ENCODE measurements at places on chromosomes 6 and 20. TPM values are rescaled to one million over a fixed set of nuclear protein-coding genes. Genes with fewer than 3 reads are reported as not detected.

DNA sequence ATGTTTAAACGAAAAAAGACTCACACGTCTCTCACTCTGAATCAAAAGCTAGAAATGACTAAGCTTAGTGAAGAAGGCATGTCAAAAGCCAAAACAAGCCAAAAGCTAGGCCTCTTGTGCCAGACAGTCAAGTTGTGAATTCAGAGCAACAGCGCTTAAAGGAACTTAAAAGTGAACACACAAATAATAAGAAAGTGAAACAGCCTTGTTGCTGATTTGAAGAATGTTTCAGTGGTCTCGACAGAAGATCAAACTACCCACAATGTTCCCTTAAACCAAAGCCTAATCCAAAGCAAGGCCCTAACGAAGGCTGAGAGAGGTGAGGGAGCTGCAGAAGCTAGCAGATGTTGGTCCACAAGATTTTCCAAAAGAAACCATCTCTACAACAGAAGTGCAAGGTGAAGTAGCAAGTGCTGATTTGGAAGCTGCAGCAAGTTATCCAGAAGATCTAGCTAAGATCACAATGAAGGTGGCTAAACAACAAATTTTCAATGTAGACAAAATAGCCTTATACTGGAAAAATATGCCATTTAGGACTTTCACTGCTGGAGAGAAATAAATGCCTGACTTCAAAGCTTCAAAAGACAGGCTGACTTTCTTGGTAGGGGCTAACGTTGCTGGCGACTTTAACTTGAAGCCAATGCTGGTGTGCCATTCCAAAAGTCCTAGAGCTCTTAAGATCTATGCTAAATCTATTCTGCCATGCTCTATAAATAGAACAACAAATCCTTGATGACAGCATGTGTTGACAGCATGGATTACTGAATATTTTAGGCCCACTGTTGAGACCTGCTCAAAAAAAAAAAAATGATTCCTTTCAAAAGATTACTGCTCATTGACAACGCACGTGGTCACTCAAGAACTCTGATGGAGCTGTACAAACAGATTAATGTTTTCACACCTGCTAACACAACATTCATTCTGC is 40.3 kb downstream of the SEC63 start:
- no peak for DNase-seq

DNA sequence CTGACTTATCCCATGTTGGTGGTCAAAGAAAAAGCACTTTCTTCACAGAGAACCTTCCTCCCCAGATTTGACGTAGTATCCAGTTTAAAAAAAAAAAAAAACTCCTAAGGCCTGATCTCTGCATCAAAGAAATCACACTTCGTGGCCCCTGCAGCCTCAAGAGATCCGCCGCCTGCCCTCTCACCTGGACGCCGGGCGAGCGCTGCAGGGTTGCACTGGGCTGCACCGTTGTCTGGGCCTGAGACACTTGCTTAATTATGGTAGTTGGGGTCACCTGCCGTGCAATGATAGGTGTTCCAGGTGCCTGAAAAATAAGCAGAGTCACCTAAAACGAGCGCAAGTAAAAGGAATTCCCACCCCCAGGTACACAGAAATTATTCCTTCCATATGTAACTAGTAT is 53.0 kb downstream of the TAF4 start:
- DNase-seq, result no peak

- DNase-seq, result no peak
Observed at GRCh38 chr6:21836772-21837425, 243.3 kb downstream of the SOX4 start.

DNA sequence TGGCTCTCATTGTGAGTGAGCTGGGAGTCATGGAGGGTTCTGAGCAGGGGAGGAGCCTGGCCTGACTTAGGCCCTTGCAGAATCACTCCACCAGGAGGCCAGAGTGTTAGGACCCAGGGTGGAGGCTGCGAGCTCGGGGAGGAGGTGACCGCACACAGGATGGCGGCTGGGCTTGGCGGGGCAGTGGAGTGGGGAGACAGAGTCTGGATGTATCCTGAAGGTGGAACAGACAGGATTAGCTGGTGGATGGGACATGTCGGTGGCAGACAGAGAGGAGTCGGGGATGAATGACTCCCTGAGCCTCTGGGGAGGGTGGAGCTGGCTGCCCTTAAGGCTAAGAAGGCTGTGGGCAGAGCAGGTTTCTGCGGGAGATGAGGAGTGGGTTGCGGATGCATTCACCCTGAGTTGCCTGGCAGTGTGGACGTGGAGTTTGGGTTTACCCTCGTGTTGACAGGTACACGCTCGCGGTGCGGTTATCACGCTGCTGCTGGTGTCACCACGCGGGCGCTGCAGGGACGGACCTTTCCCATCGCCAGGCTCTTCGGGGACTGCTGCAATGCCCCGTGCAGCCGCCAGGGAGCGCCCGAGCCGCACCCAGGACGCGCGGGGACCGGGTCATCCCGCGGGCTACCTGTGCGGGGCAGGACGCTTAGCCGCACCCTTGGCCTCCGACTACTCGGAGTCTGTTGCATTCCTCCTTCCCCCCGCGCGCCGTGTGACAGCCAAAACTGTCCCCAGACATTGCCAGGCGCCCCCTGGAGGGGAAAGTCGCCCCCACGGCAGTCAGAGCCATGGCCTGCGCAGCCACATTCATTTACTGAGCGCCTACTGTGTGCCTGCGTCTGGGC is 43.0 kb upstream of the PTGIS start:
- DNase-seq, result no peak

- no peak for DNase-seq
Observed at GRCh38 chr20:38863024-38863851, 57.7 kb downstream of the PPP1R16B start.

DNA sequence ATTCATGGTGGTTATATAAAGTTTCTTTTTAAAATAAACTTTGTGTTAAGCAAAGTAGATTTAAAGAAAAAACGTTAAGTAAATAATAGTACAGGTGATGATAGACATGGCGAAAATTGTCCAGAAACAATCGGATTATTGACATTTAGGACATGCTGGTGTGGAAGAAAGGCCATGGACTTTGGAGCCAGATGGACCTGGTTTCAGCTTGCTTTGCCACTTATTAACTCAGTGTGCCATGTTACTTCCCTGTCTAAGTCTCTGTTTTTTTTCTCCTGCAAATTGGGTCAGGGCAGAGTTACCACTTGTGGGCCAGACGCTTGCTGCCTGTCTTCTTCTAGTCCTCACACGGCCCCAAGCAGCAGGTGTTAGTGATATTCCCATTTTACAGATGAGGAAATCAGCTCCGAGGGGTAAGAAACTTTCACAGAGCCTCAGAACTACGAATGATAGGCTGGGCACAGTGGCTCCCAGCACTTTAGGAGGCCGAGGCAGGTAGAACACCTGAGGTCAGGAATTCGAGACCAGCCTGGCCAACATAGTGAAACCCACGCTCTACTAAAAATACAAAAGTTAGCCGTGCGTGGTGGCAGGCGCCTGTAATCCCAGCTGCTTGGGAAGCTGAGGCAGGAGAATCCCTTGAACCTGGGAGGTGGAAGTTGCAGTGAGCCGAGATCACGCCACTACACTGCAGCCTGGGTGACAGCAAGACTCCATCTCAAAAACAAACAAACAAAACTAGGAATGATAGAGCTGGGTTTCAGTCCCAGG is 12.4 kb downstream of the KIF3B start:
- DNase-seq, result no peak

DNA sequence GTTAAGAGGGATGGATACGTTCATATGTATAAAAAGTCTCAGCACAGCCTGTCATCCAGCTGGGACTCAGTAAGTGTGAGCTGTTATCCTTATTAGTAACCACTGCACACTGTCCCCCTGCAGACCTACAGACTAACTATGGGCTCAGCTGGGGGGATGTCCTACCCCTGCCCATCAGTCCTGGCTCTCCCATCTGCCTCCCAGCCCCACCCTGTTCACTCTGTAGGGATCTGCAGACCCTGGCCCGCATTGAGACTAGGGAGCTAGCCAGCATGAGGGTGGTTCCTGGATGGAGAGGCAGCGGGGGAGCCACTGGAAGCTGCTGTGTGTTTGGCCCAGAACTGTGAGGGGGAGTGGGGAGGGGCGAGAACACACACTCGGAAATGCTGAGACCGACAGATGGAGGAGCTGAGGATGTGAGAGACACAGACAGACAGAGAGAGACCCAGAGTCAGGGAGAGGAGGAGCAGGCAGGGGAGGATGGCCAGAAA is 17.1 kb downstream of the XKR7 start:
- no peak for DNase-seq

The LIN28B gene
- not detected for total RNA-seq

The RIMS1 gene
- total RNA-seq, result 0.67 TPM

Data from pulmonary artery endothelial cell (primary cell).